ENCODE measurements at places on chromosomes 11 and 22.

- peak; percentile 50 for DNase-seq
These were observed 38.1 kb upstream of the WNT11 start for GRCh38 chr11:76244316-76244851.

DNA sequence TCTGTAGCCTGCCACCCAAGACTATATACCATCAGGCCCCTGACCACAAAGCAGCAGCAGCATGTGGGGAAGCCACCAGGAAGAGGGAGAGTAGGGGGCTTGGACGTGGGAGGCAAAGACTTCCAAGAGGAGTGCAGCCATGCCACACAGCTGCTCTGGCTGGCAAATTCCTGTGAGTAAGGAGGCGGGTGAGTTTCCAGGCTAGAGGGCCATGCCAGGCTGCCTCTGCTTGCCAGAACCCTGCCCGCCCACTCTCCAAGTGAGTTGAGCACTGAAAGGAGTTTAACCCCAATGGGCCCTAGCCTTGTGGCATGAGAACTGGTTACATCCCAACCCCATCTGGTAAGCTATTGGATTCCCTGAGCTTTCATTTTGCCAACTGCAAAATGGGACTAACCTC is 4.7 kb upstream of the DGAT2 start:
- no peak for DNase-seq

DNA sequence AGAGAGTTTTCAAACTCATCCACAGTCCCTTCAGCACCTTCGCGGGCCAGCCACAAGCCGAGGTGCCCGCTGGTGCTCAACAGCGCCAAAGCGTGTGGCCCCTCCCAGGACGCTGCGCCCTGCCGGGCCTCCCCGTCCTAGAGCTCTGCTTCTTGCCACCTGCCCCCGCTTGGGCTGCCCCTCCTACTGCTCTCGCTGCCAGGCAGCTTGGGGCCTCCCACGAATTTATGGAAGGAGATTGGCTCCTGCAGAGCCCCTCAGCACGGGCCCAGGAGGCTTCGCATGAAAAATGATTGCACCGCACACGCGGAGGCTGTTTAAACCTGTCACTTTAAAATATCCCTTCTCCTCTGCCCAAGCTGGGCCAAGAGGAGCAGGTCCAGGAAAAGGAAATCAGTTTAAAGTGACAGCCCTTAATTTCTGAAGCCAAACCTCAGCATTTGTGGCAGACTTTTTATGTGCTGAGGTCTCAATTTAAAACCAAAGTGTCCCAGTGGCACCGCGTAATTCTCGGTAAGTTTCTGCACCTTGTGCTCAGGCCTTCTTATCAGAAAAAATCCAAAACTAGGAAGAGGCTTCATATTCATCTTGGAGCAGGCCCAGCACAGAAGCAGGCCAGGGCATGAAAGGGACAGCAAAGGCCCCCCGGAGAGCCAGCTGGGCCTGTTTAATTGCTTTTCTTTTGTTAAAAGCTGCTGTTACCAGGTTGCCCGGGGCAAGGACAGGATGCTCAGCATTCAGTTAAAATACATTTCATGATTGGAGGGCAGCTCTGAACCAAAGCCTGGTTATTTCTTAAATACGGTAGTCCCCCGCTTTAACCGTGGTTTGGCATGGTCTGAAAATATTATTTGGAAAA is 303.6 kb downstream of the OPCML start:
- no peak for DNase-seq

- no peak for DNase-seq
These were observed 140.8 kb downstream of the PKNOX2 start for GRCh38 chr11:125305345-125305744.

- DNase-seq, result no peak
These were observed 35.1 kb downstream of the CSF2RB start for GRCh38 chr22:36948273-36949225.

- DNase-seq, result no peak
These were observed 20.1 kb upstream of the SPINDOC start for GRCh38 chr11:63793161-63793560.

DNA sequence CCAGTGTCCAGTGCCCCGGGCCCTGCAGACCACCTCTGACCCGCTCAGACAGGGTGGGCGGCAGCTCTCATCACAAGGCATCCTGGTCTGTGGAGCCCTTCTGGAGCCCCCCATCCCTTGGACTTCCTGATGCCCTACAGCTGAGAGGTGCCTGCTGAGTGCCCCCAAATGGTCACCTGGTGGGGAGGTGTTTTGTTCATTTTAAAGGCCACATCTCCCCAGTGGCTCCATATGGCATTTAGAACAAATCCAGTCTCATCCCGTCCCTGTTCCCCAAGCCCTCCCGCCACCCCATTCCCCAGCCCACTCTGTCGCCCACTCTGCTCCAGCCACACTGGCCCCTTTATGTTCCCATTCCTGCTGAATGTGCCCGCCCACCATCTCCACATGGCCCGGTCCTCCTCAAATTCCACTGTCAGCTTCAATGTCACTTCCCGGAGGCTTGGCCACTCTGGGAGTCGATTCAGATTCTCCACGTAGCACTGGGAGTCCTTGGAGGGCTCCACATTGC is 32.8 kb downstream of the OSBPL5 start:
- DNase-seq, result no peak

DNA sequence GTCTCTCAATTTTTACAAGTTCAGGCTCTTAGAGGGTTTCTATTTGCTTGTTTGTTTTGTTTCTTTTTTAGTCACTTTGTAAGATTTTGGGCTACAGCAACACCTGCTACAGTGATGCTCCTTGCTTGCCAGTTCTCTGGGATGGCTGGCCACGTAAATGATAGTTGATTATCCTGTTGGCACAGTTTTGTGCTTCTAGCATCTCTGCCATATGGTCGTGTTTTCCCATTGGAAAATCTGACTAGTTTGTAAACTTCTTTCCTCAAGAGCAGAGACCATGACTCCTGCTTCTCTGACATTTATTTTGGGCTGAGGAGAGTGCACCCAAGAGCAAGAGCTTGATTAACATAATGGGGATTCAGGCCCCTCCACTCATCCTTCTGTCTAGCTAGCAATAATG is 1621.6 kb upstream of the RAG2 start:
- DNase-seq, result no peak

- no peak for DNase-seq
These were observed 36.4 kb upstream of the CWF19L2 start for GRCh38 chr11:107494055-107494454.

DNA sequence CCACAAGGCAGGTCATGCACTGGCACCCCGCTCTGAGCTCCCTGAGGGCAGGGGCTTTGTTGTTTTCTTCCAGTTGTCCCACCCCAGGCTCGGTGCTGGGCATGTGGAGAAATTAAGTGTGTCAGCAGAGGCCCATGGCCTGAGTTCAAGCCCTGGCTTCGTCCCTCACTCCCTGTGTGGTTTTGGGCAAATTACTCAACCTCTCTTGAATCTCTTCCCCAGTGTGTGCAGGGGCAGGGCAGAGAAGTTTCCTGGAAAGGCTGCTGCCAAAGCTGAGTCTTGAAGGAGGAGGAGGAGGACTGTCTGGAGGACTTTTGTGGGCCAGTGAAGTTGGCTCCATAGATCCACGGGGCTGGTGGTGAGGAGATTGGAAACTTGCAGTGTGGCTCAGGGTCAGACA is 138.1 kb upstream of the E2F8 start:
- DNase-seq, result no peak

- no peak for DNase-seq
These were observed 122.2 kb upstream of the RCN1 start for GRCh38 chr11:31968461-31969358.

- no peak for DNase-seq
These were observed 18.2 kb downstream of the CALCB start for GRCh38 chr11:15091625-15092024.

DNA sequence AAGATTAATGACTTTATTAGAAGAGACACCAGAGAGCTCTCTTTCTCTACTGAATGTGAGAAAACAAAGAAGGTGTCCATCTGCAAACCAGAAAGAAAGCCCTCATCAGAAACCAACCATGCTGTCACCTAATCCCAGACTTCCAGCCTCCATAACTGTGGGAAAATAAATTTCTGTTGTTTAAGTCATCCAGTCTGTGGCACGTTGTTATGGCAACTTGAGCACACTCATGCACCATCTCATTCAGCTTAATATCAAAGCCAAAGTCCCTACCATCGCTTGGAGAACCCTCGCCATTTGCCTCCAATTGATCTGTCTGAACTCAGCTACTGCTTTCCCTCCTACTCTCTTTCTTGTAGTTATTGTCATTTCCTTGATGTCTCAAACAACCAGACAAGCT is 766.1 kb upstream of the ARHGAP42 start:
- no peak for DNase-seq

DNA sequence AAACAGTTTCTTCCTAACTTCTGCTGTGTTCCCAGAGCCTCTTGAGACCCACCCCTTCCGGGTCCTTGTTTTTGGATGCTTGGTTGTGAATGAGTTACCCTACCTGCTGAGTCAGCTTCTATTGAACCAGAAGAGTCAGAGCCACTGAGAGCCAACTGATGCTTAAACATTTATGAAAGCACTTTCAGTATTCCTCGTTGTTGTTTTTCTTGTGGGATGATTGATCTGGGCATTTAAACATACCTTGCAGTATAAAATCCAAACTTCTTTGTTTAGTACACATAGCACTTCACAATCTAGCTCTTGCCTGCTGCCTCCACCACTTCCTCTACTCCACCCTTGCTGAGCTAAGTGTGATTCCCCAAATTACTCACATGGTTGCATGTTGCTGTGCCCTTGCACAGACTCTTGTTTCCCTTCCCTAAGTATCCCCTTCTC is 5.5 kb downstream of the PRSS23 start:
- no peak for DNase-seq

DNA sequence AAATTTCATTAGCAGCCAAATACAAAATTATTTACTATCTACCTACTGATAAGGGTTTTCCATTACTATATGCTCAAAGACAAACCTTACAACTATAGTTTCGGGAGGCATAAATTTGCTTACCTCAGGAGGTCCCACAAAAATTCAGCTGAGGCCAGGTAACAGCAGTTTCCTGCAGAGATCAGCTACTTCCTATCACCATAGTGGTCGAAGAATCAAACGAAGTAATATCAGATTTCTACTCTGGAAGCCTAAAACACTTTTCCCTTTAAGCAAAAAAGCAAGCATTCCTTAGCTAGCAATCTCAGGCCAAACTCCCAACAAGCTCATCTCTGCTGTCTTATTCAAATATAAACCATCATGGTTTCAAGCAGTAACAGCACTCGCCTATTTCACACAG is 3.1 kb downstream of the NAP1L4 start:
- no peak for DNase-seq

GRCh38 chr22:48867891-48868290 is 959.8 kb downstream of the BRD1 start:
- DNase-seq, result no peak

GRCh38 chr11:9787981-9788521 is 124.2 kb downstream of the SWAP70 start:
- peak; percentile 56 for DNase-seq

GRCh38 chr11:11521306-11522002 is 100.4 kb downstream of the GALNT18 start:
- peak; percentile 16 for DNase-seq

GRCh38 chr11:118102721-118103261 is 16.0 kb upstream of the SMIM35 start:
- no peak for DNase-seq

- DNase-seq, result no peak
These were observed 114.7 kb downstream of the CSTPP1 start for GRCh38 chr11:47051217-47051616.

GRCh38 chr11:87719326-87720073 is 455.7 kb downstream of the RAB38 start:
- DNase-seq, result no peak

GRCh38 chr11:106152824-106153223 is 75.4 kb downstream of the AASDHPPT start:
- DNase-seq, result no peak

GRCh38 chr11:8086571-8086970 is 5.6 kb downstream of the TUB start:
- no peak for DNase-seq

- peak; percentile 38 for DNase-seq
These were observed 73.3 kb downstream of the FAM76B start for GRCh38 chr11:95716266-95716665.

DNA sequence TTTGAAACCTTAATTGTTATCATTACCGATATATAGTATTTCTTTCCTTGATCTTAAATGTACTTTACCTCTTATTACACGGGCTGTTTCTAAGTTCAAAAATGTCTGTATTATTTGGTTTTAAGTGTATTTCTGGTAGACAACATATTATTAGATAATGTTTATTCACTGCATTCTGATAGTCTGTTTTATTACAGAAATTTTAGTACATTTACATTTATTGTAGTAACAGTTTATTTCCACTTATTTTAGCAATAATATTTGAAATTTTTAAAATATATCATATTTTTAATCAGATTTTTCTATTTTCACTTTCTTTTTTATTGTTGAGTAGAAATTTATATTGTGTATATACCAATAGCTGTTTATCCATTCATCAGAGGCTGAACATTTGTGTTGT is 1195.2 kb downstream of the TBC1D22A start:
- no peak for DNase-seq

DNA sequence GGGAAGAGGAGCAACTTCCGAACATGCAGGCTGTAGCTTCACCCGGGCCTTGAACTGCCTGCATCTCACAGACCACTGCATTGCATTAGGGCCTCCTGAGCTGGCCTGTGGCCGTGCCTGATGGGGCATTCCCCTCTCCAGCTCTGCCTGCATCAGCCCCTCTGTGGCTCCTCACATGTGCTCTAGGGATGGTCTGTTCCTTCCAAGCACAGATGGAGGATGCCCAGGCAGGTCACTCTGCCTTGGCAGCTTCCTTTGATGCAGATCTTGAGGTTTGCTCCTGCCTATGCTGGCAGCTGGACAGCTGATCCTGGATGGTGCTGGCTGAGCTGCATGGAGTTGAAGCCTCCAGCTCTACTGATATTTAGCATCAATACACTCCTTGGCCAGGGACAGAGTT is 28.5 kb downstream of the AMPD3 start:
- DNase-seq, result no peak

GRCh38 chr11:30908272-30908671 is 322.1 kb upstream of the MPPED2 start:
- no peak for DNase-seq

All from SJCRH30 (cell line).